ENCODE measurements at places on chromosomes 7 and 10.

DNA sequence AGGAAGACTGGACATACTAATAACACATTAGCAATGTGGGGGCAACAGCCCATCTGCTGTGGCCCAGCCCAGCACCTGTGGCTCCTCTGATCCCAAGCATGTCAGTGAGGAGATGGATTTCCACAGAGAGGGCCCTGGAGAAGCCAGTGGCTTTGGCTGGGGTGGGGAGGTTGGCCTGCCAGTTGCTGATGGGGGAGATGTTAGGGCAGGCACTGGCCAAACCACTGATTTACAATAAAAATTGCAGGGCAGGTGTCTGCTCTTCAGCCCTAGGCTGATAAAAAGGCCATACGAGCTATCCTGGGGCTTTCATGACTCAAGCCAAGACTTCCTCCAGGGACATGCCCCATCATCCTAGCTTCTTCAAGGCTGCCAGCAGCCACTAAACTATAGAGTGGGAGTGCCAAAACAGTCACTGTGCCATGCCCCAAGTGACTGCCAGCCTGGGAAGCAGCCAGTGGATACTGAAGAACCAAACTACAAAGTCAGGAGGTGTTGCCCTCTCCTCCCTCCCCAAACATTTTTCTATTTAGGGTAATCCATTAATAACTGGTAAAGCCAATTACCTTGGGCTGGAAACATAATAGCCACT is 37.8 kb downstream of the DPCD start:
- no peak for DNase-seq

- DNase-seq = no peak
Observed at GRCh38 chr10:77177589-77177988, 460.0 kb downstream of the KCNMA1 start.

DNA sequence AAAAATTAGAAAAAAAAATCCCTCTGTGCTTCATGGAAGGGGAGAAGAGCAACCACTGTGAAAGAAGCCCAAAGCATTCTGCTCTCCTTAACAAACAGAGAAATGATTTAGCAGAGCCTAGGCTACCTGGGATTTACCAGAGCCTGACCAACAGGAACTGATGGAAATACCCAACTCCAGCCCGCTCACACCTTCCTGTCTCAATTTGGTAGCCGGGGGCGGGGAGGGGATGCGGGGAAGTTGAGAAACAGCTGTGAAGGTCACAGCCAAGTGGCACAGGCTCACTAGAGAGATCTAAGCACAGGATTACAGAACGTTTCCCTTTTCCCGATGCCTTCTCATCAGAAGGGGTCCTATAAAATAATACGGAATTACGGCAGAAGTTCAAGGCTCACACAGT is 17.6 kb downstream of the RSU1 start:
- DNase-seq = no peak

- peak; percentile 2 for DNase-seq
Observed at GRCh38 chr7:101784292-101785127, 32.9 kb upstream of the CUX1 start.

- peak; percentile 11 for DNase-seq
Observed at GRCh38 chr7:82472966-82473365, 29.4 kb upstream of the CACNA2D1 start.

DNA sequence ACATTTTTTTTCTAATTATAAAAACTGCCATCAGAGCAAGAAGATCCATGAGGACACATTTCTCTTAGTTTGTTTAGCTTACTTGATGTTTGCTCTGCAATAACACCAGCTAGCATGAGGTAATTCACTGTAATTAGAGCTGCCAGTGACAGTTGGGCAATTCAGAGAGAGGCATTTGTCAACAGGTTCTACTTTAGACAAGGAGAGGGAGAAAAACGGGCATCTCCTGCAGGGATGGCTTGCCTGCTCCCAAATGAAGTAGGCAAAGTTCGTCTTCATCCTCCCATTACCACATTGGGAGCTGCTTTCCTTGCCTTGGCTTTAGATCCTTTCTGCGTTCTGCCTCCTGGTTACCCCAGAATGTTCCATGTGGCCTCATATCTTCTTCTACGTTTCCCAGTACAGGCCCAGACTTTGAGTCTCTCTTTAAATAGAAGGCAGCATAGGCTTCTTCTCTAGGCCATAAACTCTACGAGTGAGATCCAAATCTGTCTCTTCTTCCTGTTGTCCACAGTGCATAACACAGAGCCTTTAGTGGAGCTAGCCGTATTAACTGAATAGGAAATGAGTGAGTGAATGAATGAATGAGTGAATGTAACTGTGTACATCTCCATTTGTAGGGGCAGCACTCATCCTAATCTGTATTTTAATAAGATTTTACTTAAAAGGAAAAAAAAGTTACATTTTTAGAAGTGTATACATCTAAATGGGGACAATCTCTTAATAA is 21.2 kb downstream of the ASB15 start:
- DNase-seq = no peak

DNA sequence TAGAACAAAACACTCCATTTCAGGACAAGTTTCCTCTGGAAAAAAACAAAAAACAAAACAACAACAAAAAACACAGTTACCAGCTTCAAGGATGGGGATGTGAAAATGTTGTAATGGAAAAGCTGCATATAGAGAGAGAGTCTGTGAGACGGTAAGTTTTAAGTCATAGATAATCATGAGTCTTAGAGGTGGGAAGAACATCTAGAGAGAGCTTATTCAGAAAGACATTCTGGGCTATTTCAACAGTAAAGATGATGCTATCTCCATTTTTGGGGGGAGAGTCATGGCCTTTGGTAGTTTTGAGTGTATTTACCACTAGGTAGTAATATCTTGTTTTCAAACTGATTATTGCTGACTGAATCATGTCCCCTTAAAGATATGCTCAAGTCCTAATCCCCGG is 23.3 kb upstream of the INPP5F start:
- DNase-seq = no peak

- DNase-seq = peak; percentile 49
Observed at GRCh38 chr7:127392182-127392565, 334 bp downstream of the ZNF800 start.

DNA sequence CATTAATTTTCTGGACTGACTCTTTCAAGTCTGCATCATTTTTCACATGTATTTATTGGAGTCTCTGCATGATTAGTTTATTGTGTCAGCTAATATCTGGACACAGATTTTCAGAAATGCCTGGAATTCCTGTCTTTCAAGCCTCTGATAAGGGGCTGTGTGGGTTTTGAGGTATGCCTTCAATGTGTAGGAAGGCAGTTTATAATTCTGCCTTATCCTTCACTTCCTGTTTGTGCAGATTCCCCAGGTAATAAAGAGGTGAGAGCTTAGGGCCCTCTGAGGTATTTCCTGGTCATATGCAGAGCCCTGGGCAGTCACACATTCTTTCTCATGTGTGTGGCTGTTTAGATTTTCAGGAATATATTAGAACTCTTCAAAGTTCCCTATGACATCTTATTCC is 79.4 kb upstream of the PRKCQ start:
- DNase-seq = no peak

DNA sequence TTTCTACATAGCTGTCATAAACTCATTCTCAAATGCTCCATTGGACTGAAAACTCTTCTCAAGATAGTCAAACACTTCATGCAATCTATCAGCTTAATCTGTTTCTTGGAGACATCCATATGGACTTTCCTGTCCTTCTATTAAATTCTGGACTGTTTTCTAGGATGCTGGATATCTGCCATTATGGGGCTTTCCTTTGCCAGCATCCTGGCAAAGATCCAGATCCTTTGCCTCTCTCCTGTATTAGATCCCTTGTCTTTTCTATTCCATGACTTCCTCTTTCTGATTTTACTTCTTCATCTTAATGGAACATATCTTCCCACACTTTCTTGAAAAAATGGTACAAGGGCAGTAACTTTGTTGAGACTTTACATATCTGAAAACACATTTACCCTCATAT is 35.9 kb upstream of the SKAP2 start:
- no peak for DNase-seq

- no peak for DNase-seq
Observed at GRCh38 chr7:18201350-18201749, 173.7 kb upstream of the PRPS1L1 start.

DNA sequence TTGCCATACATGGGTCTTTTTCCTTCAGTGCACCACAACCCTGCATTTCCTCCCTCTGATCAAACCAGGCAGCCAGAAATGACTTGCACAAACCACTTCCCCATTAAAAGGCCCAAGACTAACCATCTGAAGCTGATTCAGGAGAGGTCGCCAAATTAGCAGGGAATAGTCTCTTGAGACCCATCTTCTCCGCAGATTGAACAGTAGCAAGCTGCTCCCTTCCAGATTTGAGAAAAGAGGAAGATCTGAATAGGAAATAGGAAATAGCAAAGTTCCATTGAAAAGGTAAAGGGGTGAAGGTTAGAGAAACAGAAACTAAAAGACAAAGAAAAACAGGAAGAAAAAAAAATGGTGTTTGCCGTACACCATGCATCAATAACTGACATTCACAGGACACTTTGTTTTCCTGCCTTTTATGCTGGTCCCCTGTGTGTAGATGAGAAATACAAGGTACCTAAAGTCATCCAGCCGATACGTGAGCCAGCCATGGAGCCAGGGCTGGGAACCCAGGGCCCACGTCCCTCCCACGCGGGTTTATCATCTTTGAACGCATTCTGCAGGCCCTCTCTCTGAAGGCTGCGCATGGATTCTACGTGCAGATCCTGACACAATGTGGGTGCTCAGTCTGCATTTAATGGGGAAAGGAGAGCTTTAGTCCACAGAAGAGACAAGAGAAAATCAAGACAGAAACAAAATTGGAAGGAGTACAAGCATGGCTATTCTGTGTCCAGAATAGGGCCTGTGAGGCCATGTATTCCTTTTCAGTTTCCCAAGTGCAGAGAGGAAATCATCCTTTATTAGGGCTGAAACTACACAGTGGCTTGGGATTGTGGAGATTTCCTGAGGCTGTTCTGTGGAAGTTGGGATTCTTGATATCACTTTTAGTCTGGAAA is 268.4 kb upstream of the NPVF start:
- peak; percentile 9 for DNase-seq

- no peak for DNase-seq
Observed at GRCh38 chr7:114718861-114719260, 203.0 kb upstream of the MDFIC start.

- no peak for DNase-seq
Observed at GRCh38 chr10:116132780-116133399, 140.1 kb downstream of the GFRA1 start.

GRCh38 chr7:131038153-131038552 is 289.5 kb upstream of the MKLN1 start:
- DNase-seq = no peak

DNA sequence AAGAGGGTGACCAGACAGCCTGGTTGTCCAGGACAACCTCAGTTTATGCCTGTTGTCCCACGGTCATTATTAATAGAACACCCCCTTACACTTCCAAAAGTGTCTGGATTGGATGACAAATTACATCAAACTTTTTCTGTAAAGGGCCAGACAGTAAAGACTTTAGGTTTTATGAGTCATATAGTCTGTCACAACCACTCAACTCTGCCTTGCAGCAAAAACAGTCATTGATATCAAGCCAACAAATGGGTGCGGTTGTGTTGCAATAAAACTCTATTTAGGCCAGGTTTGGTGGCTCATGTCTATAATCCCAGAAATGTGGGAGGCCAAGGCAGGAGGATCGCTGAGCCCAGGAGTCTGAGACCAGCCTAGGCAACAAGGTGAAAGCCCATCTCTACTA is 66.7 kb upstream of the ATP6V0A4 start:
- peak; percentile 92 for DNase-seq

DNA sequence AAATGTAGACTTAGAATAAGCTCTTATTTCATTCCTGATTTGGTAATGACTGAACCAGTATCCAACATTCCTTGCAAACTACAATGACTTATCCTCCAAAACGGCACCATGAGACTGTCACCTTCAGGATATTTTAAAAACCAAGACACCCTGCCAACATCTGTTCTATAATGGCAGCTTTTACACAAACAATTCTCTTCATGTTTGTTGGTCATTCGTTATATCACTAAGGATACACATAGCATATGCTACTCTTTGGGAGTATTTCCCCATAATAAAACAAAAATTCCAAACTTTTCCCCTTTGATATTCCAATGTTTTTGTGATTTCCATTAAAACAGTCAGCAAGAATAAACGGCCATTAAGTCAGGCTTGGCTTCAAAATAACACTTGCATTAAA is 215.4 kb downstream of the GLI3 start:
- DNase-seq = no peak

DNA sequence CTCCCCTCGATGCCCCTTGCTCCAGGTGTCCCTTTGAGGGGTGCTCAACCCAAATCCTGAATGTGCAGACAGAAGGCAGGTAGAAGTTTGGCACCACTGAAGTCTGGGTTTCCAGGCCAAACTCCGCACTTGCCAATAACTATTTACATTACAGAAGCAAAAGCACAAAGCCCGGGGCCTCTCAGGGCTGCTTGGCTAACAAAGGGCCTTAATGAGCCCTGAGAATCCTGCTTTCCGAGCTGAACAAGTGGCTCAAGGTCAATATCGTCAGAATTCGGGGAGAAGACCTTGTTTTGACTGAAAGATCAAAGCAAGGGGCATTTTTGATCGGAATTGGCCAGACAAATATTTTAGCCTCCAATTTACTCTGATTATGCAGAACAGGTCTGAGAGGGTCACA is 189.9 kb downstream of the HERPUD2 start:
- no peak for DNase-seq

- DNase-seq = peak; percentile 75
Observed at GRCh38 chr7:65746398-65746669, 126.5 kb upstream of the VKORC1L1 start.

DNA sequence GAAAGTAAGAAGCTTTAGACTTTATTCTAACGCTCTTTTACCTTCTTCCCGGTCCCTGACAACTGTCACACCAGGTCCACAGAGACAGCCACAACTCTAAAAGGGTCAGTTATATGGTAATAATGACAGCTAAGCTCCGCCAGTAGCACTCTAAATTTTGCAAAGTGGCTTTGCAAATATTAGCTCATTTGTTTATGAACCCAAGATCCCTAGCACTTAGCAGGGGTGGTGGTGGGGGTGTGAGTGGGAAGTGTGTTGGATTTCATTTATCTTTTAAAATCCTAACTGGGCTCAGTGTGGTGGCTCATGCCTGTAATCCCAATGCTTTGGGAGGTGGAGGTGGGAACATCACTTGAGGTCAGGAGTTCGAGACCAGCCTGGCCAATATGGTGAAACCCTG is 34.8 kb upstream of the SDK1 start:
- no peak for DNase-seq

DNA sequence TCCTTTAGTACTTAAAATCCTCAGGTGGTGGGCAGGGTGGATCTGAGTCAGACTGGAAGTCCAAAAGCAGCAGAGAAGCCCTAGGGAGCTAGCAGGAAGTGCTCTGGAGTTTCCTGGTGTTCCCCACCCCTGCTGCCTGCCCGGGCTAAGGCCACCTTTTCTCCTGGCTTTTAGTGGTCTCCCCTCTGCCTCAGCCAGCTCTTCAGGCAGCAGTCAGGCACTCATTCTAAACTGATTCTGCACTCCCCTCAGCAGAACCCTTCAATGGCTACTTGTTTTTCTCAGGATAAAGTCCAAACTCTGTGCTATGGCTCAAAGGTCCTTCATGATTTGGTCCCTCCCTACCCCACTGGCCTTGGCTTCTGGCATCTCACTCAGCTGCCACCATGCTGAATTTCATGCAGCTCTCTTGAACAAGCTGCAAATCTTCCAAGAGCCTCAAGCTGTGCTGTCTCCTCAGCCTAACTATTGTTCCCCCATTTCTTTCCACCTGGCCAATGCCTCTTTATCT is 28.9 kb upstream of the DNMBP start:
- DNase-seq = peak; percentile 37
